ENCODE measurements at places on chromosomes 16 and 17. TPM values are rescaled to one million over a fixed set of nuclear protein-coding genes. Genes with fewer than 3 reads are reported as not detected.

MARVELD3 gene
- total RNA-seq, result not detected

ALDH3A1 gene
- total RNA-seq, result 1.0 TPM

ACSM2B gene
- total RNA-seq, result not detected

KIF18B gene
- total RNA-seq, result 4.2 TPM

GPR139 gene
- total RNA-seq, result not detected

XAF1 gene
- not detected for total RNA-seq

TAF15 gene
- 75.2 TPM for total RNA-seq

GRCh38 chr17:78793415-78793814, 11.3 kb upstream of the CYTH1 start:
- no peak for DNase-seq

GRCh38 chr17:41480136-41480535, 815 bp downstream of the KRT35 start:
- peak; percentile 17 for DNase-seq

GRCh38 chr17:67152824-67153223, 92.2 kb downstream of the HELZ start:
- DNase-seq, result no peak

DNA sequence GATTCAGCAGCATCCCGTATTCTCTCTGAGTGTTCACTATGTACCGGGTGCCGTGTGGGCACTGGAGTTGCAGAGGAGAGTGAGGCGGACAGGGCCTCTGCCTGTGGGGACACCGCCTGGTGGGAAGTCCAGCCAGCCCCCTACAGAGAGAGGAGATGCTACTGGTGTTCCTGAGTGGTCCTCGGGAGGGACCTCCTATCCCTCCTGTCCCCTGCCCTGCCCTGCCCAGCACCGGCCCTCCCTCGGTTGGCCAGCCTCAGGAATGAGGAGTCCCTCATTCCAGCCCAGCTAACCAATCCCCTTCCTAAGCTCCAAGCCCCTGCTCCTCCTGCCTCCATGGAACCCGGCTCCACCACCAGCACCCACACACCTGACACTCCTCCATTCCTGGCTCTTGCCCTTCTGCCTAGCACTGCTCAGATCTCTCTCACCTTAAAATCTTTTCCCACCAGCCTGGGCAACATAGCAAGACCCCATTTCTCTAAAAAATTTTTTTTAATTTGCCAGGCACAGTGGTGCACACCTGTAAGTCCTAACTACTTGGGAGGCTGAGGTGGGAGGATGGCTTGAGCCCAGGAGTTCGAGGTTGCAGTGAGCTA, 2.0 kb downstream of the ASGR2 start:
- no peak for DNase-seq

DNA sequence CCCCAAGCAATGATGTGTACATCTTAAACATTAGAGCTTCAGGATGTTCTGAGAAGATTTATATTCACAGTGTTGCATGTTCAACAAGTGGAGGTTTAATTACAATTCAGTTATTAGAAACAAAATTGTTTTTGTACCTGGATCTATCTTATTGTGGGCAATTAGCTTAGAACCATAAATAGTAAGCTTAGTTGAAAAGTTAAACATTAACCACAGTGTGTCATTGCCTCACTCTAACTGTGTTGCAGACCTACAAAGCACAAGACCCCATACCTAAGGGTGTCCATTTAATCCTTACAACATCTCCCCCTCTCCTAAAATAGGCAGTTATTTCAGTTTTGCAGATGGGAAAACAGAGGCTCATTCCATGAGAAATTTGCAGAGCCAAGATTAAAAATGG, 632.0 kb upstream of the SOX9 start:
- DNase-seq, result no peak

DNA sequence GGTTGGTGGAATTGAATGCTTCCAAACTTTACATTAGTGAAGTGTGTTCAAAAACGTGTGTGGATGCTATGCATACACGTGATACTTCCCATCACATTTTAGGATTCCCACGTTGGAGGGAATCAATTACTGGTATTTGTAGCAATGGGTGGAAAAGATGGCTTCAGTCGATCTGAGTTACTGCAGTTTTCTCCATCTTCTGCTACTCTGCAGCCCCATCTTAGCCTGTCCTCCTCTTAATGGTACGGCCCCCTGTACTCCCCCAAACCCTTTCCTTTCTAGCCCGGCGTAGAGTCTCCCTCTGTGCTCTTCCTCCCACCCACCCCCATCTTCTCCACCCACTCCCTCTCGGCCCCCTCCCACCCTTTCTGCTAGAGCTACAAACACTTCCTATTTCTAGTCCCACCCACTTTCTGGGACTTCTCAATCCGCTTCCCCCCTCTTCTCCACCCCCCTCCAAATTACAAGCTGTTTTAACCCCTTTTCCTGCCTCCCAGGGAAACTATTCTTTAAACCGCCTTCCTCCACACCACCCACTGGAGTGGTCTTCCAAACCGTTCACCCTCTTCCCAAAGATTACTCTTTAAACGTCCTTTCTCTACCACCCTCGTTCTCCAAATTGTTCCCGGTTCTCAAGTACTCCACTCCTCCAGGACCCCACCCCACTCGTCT, 1.1 kb downstream of the CHTF8 start:
- DNase-seq, result peak; percentile 42

DNA sequence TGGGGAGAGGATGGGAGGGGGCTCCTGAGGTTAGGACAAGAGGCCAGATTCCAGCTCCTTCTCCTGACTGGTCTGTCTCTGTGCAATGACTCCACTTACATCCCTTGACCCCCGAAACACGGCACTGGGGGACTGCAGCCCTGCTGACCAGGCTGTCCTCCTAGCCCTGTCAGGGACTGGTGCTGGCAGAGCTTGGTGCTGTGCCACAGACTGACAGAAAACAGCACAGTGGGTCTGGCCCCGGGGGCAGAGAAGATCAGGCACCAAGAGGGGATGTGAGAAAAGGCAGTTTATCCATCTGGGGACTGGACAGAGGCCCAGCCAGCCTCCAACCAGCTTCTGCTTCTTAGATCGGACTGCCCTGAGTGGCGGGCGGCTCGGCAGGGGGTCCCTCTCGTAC, 19.4 kb downstream of the SLC38A7 start:
- no peak for DNase-seq

DNA sequence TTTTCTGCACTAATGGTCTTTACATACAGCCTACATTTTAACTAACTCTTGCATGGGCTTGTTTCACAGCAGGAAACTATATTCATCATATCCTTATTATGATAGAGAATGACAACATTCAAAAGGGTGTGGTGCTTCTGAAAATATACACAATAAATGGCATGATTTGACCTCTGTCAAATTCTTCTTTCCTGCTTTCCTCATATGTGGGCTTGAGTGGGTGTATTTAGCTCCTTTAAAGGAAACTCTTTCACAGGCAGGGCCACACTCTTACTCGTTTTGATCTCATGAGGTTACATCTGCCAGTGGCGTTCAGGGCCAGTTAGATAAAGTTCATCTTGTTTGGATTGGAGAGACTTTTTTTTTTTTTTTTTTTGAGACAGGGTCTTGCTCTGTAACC, 6.1 kb downstream of the SLC35G3 start:
- DNase-seq, result no peak

DNA sequence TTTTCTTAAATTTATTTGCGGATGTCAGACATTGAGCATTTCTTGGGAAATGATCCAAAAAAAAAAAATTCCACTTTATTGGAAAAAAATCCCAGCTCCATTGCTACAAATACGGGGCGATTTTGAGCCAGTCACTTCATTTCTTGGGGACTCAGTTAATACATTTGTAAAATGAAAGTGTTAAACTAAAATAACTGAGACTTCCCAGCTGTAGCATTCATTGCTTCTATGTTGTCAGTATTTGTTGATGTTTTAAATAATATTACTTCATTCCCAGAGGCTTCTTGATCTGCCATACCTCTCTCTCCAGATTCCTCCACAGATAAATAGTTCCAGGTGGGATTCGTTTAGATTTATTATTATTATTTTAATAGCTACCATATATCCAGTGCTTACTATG, 77.1 kb upstream of the HS3ST3A1 start:
- DNase-seq, result no peak

DNA sequence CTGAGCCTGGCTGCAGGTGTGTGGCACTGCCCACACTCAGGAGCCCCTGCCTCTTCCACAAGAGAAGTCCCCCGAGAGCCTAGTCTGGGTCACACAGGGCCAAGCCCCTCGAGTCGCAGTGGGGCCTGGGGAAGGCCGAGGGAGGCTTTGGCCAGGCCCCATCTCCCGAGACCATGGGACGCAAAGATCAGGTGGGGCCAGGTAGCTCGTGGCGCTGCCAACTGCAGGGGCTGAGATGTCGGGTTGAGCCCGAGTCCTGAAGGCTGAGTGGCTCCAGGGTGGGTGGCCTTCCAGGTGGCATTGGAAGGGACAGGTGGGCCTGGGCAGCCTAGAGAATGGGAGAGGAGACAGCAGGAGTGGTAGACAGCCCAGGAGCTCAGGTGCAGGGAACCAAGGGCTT, 6.3 kb downstream of the TRAF7 start:
- no peak for DNase-seq

GRCh38 chr17:50112694-50113093, 17.3 kb downstream of the SAMD14 start:
- DNase-seq, result no peak

DNA sequence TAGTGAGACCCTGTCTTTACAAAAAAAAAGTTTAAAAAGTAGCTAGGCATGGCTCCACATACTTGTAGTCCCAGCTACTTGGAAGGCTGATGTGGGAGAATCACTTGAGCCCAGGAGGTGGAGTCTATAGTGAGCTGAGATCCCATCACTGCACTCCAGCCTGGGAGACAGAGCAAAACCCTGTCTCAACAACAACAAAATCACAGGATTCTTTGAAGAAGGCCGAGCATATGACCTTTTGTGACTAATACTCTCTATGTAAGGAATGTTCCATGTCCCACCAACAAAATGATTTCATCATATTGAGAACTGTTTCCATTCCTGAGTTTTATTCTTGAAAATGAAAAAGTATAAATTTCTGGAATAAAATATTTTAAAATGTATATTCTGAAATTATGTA, 58.9 kb upstream of the EFCAB3 start:
- DNase-seq, result peak; percentile 43

GRCh38 chr16:53892155-53892554, 188.2 kb downstream of the FTO start:
- peak; percentile 90 for DNase-seq

DNA sequence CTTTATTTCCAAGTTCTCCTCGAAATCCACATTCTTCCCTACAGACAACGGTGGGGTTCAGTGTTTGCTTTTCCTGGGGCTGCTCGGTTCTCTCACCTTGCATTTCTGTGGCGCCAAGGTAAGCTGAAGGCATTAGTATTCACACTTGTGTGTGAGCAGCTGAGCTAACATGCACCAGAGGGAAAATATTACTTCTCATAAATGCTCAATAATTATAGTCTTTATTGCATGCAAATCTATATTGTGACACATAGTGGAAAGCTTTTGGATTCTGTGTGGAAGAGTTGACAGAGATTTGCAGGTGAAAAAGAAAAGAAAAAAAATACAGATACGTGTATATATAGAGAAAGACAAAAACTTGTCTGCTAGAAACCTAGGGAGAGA, 411.8 kb downstream of the MAF start:
- DNase-seq, result no peak

DNA sequence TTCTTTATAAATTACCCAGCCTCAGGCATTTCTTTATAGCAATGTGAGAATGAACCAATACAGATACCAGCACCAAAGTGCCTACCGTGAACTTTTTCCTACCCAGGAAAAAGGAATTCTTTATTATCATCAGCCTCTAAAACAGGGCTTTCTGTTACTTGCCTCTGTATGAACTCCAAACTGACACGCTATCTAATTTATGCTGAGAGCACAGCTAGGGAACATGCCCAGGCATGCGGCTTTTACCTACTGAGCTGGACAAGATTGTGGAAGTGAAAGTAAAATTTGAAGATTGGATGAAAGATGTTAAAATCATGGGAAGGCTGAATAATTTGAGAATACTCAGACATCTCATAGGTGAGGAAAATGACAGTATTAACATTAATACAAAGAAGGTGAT, 24.4 kb upstream of the ADCY9 start:
- no peak for DNase-seq

DNA sequence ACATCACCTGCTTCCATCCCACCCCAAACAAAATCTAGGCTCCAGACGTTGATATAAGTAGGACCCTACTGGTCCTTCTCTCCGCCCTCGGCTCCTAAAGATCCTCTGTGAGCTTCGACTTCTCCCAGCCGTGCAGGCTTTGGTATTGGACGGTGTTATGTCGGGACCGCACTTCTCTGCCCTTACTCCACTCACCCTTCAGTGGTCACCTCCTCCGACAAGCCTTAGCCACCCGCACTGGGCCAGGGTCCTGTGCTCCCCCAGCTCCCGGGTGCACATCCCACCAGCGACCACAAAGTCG, 1.6 kb downstream of the PSMB10 start:
- no peak for DNase-seq

DNA sequence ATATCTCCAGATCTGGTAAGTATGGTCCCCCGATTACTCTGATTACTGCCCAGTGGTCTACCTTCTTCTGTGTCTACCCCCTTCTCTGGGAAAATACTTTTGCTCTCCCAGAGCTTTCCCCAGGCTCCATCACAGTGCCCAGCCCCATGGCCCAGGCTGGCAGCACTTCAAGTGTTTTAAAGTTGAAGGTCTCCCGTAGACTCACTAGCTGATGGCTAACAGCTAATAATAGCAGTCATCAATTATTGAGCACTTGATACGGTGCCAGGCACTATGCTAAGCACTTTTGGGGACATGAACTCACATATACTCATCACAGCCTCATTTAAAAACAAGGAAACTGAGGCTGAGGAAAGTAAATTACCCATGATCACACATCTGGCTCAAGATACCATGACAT, 33.4 kb downstream of the DCUN1D3 start:
- no peak for DNase-seq

DNA sequence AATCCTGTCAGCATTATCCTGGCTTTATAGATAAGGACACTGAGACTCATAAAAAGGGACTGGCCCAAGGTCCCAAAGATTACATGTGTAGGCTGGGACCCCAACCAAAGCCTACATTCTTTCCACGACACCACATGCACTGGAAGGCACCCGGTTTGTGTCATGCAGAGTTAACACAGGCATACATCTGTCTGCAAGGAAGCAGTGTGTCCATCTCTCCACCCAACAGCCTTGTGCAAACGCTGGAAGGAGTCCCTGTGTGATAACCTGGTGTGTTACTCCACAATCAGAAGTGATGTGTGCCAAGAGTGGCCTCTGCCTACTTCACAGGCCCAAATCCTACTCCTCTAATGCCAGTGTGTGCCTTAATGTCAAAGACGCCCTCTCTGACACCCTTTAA, 139.8 kb downstream of the PARN start:
- DNase-seq, result no peak

- no peak for DNase-seq
Observed at GRCh38 chr17:50710025-50710424, 2.3 kb upstream of the ANKRD40 start.

DNA sequence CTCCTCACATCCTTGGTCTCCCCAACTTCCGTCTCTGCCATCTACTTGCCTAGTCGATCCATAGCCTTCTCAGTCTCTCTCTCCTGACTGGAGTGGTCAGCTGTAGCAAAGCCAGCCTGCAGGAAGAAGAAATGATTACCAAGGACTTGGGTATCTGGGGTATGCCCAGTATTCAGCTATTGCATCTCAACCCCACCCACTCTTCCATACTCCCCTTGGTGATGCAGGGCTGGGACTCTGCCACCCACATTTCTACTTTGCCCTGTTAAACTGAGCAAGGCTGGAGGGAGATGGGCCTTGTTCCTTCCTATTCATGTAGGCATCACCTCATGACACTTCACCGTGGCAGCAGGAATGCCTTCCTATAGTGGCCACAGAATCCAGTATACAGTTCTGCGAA, 2.3 kb downstream of the COPRS start:
- no peak for DNase-seq
